T-cell (primary cell): ENCODE measurements at places on chromosomes 16 and 17. TPM values are rescaled to one million over a fixed set of nuclear protein-coding genes. Genes with fewer than 3 reads are reported as not detected.

Gene CD300E
- total RNA-seq: not detected

Gene TMEM238L
- total RNA-seq: not detected

Gene ZSCAN10
- 0.56 TPM for total RNA-seq

Gene ZNF385C
- total RNA-seq: 1.0 TPM

Gene SAMD14
- total RNA-seq: 0.23 TPM

Gene BBS2
- 80.1 TPM for total RNA-seq
